ENCODE measurements at places on chromosomes 6 and 20.

DNA sequence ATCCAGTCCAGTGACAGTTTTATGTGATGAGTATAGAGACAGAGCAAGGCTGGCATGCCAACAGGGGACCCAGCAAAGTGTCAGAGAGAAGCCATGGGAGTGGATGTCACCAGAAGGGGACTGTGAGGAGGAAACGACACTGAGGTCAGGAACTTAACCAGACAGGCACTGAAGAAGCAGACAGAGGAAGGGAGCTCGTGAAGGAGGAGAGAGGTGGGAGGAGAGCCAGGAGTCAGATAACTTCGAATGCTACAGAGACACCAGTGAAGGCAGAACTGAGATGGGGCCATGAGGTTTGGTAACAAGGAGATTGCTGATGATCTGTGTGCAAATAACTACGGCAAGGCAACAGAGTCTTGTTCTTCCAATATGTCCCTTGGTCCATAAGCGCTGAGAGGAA is 211.1 kb upstream of the FOXA2 start:
- DNase-seq: no peak

GRCh38 chr6:25295651-25296050 is 16.5 kb downstream of the CARMIL1 start:
- no peak for DNase-seq

- no peak for DNase-seq
These were observed 15.2 kb upstream of the GUCA1A start for GRCh38 chr6:42158011-42158410.

- no peak for DNase-seq
These were observed 37.2 kb downstream of the SNAP25 start for GRCh38 chr20:10255846-10256245.

DNA sequence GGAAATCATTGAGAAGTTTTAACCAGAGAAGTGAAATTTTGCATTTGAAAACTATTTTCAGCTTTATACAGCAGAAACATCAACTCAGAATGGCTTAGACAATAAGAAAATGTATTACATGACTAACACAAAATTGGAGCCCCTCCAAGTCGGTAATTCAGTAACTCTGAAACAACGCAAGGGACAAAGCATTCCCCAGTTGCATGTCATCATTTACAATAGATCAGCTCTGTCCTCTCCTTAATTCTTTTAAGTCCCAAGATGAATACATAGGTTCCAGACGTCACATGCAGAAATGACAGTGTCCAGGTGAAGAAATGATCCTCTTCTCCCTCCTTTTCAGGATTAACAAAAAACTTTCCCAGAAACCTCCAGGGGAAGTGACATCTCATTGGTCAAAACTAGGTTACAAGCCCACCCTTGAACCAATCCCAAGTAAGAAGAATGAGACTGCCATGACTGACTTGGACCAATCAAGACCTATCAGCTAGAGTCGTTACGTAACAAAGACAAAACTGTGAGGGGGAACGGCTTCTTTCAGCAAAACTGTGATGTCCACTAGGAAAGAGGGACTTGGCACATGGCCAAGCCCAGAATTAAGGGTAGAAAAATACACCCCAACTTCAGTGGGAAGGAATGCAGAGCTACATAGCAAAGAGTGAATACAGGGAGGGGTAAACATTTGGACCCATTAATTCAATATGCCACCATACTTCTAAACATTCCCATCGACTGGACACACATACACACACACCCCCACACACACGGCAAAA is 149.8 kb upstream of the PRND start:
- no peak for DNase-seq

GRCh38 chr6:33740204-33740608 is 6.5 kb downstream of the IP6K3 start:
- no peak for DNase-seq

DNA sequence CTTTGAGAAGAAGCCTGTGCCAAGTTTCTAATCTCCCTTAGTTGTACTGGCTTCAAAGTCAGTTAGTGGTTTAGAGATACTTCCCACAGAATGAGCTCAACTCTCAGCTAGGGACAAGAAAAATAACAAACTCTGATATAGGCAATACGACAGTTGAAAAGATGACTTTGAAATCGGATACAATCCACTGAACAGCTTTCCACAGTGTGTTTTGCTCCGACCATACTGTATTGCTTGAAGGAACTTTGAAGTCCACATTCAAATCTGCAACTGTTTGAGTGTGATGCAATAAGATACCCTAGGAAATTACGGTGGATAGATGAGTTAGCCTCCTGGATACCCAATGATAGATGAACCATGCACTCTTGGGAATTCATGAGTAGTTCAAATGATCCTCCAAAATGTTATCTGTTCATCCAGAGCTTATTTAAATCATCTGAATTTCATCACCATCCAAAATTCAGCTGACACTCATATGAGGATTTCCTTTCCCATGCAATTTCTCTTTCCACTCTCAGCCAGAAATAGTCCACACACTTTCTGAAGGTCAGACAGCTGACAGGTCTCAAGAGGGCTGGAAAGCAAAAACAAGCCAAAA is 443.8 kb downstream of the HAO1 start:
- DNase-seq: no peak

DNA sequence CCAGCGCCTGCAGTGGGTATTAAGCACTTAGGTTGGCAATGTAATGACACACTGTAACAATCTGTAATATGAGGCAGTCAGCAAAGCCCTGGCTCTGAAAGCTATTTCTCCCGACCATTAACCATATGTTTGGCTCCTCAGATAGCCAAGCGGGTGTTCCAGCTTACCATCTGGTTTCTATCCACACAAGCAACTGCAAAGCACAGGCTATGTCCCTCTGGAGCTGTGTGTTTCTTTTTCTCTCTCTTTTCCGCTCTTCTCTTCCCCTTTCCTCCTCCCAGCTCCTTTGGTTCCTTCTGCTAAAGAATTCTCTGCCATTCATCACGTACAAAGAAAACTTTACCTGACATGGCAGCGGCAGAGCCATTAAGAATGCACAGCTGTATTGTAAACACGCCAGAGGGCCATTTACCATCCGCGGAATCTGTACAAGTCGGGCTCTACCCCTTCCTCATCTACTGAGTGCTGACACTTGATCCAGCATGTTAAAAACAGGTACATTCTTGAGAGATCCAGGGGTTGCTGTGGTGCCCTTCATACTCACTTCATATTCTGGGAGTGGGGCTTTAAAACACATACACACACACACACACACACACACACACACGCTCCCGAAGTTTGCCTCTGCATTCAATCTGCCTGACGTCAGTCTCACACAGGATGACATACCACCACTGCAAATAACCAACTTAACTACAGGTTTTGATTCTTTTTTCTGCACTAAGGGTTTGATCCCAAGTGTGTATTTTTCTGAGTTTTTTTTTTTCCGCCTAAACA is 77.2 kb downstream of the BACH2 start:
- DNase-seq: no peak

DNA sequence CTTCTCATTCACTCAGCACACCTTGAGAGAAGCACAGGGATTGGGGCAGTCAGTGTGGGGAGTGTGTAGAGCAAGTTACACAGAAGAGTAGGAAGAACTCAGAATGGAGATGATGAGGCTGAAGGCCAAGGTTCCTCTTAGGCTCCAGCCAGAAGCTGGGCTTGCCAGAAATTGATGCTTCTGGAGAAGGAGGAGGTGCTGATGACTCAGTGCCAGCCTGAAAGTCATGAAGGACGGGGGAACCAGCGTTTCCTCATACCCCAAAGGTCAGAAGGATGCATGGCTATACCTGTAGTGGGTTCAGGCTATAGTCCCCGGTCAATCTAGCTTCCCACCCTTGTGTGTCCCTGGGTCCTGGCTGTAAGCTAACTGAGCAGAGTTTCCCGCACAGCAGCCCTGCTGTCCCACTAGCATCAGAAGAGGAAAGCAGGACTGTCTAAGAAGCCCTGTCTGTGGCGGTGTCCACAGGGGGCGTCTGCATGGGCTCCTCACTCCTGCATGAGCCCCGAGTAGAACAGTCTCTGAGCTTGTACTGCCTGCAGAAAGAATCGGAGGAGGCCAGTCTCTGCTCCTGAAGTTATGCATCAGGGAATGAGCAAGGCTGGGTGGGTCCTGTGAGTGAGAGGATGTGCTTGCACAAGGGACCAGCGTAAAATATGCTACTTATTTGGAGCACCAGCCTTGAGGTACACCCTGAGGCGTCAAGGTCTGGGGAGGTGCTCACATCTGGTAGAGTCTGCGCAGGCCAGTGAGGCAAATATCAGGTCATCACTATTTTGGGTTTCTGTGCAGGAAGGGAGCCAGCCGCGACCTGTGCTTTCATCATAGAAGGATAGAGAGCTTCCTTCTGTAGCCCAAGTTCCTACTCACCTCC is 148.5 kb downstream of the MRPL14 start:
- no peak for DNase-seq
